Neural crest cell (in vitro differentiated cells): ENCODE measurements at places on chromosomes 1 and 21. TPM values are rescaled to one million over a fixed set of nuclear protein-coding genes. Genes with fewer than 3 reads are reported as not detected.

DNA sequence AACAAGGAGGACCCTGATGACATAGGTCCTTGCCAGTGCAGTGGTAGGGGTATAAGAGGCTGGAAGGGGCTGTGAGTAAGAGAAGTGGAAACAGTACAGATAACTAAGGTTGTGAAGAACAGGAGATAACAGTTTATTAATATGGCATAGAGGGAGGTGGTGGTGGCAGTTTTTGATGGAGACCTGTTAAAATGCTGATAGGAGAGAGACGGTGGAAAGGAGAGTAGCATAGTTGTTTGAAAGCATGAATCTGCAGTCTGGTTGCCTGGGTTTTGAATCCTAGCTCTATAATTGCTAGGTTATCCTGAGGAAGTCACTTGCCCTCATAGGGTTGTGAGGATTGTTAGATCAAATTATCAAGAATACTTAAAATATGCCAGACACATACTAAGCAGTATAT lies 19.4 kb downstream of the LRRC41 start:
- no peak overlapping the region for H3K4me3 ChIP-seq
- H3K27me3 ChIP-seq, result no peaks in the 10 kb centered on the region
- DNase-seq, result no peak
- H3K27ac ChIP-seq, result no peak overlapping the region
- H3K36me3 ChIP-seq, result peaks cover 20% of the 10 kb centered on the region

Gene PTPN7
- not detected in 2 replicates for total RNA-seq

Gene MAPKAPK2
- 77.7 and 78.7 TPM in 2 replicates for total RNA-seq

Gene IVNS1ABP
- total RNA-seq, result 125 and 126 TPM in 2 replicates

DNA sequence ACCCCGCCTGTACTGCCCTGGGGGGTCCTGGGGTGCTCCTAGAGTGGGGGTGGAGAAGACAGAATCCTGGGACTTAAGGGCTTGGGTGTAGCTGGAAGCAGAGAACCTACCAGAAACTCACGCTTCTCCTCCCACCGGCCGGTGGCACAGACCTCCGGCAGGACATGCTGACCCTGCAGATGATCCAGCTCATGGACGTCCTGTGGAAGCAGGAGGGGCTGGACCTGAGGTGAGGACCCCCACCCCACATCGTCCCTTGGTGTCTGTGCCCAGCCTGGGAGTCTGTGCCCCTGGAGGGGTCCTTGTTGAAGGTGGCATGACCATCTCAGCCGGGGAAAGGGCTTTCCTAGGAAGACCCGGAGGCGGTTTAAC lies 70.8 kb downstream of the PIK3CD start:
- no peak for DNase-seq
- no peaks in the 10 kb centered on the region for H3K27me3 ChIP-seq
- H3K27ac ChIP-seq, result no peak overlapping the region
- peaks cover 2% of the 10 kb centered on the region for H3K36me3 ChIP-seq
- no peak overlapping the region for H3K4me3 ChIP-seq
- H3K4me1 ChIP-seq, result peaks cover 11% of the 10 kb centered on the region

DNA sequence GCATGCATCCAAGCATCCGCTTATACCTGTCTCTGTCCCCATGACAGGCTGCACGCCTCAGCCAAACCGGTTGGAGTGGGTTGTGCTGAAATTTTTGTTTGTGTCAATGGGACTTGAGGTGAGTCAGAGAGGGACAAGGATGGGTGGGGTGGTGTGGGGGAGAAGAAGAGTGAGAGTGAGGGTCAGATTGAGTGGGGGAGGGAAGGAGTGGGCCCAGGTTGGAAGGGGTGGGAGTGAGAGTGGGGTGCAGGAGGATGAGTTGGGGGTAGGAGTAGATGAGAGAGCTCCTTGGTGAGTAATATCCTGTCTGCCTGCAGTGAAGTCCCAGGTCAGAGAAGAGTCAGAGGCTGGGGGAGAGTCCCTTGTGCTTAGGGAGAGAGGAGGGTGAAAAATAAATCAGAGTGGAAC lies 3.3 kb upstream of the NECTIN4 start:
- H3K4me3 ChIP-seq, result no peak overlapping the region
- no peak overlapping the region for H3K27ac ChIP-seq
- H3K36me3 ChIP-seq, result no peaks in the 10 kb centered on the region
- no peak for DNase-seq
- H3K27me3 ChIP-seq, result peaks cover 9% of the 10 kb centered on the region

- no peaks in the 10 kb centered on the region for H3K27me3 ChIP-seq
- H3K4me3 ChIP-seq, result no peak overlapping the region
- DNase-seq, result peak; percentile 57
- peaks cover 4% of the 10 kb centered on the region for H3K4me1 ChIP-seq
- no peak overlapping the region for H3K27ac ChIP-seq
Measured at GRCh38 chr1:62082456-62083363, 111.9 kb upstream of the L1TD1 start.

- peaks cover 49% of the 10 kb centered on the region for H3K4me1 ChIP-seq
- H3K4me3 ChIP-seq, result no peak overlapping the region
- no peak for DNase-seq
- no peaks in the 10 kb centered on the region for H3K36me3 ChIP-seq
- peak overlapping the region; percentile 76 for H3K27ac ChIP-seq
Measured at GRCh38 chr1:81325397-81325796, 475.3 kb upstream of the ADGRL2 start.

GRCh38 chr21:42705346-42705745 lies 51.9 kb downstream of the PDE9A start:
- H3K27me3 ChIP-seq, result no peaks in the 10 kb centered on the region
- no peak for DNase-seq
- H3K4me1 ChIP-seq, result peaks cover 42% of the 10 kb centered on the region
- H3K27ac ChIP-seq, result peak overlapping the region; percentile 5
- peaks cover 36% of the 10 kb centered on the region for H3K36me3 ChIP-seq

Gene SLC1A7
- total RNA-seq, result not detected in 2 replicates

Gene TMEM200B
- 3.7 and 3.8 TPM in 2 replicates for total RNA-seq

- no peaks in the 10 kb centered on the region for H3K27me3 ChIP-seq
- no peaks in the 10 kb centered on the region for H3K36me3 ChIP-seq
- no peak overlapping the region for H3K4me3 ChIP-seq
- DNase-seq, result no peak
- no peak overlapping the region for H3K27ac ChIP-seq
Measured at GRCh38 chr21:21921410-21922232, 923.4 kb downstream of the NCAM2 start.

Gene FMO1
- not detected in 2 replicates for total RNA-seq

- DNase-seq, result no peak
- H3K27me3 ChIP-seq, result peaks cover 36% of the 10 kb centered on the region
- H3K36me3 ChIP-seq, result no peaks in the 10 kb centered on the region
- no peak overlapping the region for H3K27ac ChIP-seq
Measured at GRCh38 chr1:160935527-160936258, 18.9 kb downstream of the ITLN2 start.

- H3K4me1 ChIP-seq, result peaks cover 34% of the 10 kb centered on the region
- DNase-seq, result no peak
- no peak overlapping the region for H3K27ac ChIP-seq
Measured at GRCh38 chr1:50658459-50659076, 235.3 kb upstream of the DMRTA2 start.

- no peak overlapping the region for H3K4me3 ChIP-seq
- no peaks in the 10 kb centered on the region for H3K36me3 ChIP-seq
- H3K4me1 ChIP-seq, result peaks cover 8% of the 10 kb centered on the region
- H3K27me3 ChIP-seq, result peaks cover 9% of the 10 kb centered on the region
- peak overlapping the region; percentile 59 for H3K27ac ChIP-seq
Measured at GRCh38 chr1:201295346-201295745, 12.0 kb downstream of the PKP1 start.

Gene SLC9C2
- total RNA-seq, result 0.12 TPM in 1 of 2 replicates, not detected in the other

- DNase-seq, result no peak
- H3K27me3 ChIP-seq, result peaks cover 31% of the 10 kb centered on the region
- H3K27ac ChIP-seq, result peak overlapping the region; percentile 12
- H3K36me3 ChIP-seq, result no peaks in the 10 kb centered on the region
Measured at GRCh38 chr1:203381151-203381751, 30.3 kb upstream of the FMOD start.

DNA sequence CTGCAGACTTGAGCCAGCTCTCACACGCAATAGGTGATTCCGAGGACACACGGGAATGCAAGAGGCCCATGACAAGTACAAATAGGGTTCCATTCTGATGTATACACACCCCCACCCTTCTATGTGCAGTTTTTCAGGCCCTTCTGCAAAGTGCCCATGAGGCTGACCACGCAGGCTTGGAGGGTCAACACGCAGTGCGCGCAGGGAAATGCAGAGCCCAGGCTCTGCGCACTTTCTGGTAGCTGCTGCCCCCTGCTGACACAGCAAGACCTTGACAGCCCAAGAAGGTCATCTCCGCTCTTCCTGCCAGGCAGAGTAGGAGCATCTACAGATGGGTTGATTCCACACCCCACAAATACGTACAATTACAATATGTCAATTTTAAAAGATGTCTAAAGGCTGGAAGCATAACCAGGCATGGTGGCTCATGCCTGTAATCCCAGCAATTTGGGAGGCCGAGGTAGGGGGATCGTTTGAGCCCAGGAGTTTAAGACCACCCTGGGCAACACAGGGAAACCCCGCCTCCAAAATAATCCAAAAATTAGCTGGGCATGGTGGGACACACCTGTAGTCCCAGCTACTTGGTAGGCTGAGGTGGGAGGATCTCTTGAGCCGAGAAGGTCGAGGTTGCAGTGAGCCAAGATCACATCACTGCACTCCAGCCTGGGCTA lies 18.5 kb downstream of the SH3BP5L start:
- no peaks in the 10 kb centered on the region for H3K4me1 ChIP-seq
- H3K27ac ChIP-seq, result no peak overlapping the region

Gene WNT3A
- total RNA-seq, result not detected in 2 replicates

- no peak overlapping the region for H3K27ac ChIP-seq
- no peaks in the 10 kb centered on the region for H3K27me3 ChIP-seq
- H3K36me3 ChIP-seq, result peaks cover 4% of the 10 kb centered on the region
- no peak overlapping the region for H3K4me3 ChIP-seq
- peaks cover 26% of the 10 kb centered on the region for H3K4me1 ChIP-seq
Measured at GRCh38 chr1:62682531-62682930, 5.7 kb downstream of the DOCK7 start.

Gene C8A
- not detected in 2 replicates for total RNA-seq

GRCh38 chr1:117001254-117001927 lies at the start of gene CD101:
CD101 (plus strand) TSS chr1:117001760; CDS start chr1:117001818, 58 bp downstream.
- H3K4me3 ChIP-seq, result no peak within 1 kb of the TSS
- no peak within 1 kb of the TSS for H3K27ac ChIP-seq
- peaks cover 2% of the 10 kb centered on the region for H3K36me3 ChIP-seq

DNA sequence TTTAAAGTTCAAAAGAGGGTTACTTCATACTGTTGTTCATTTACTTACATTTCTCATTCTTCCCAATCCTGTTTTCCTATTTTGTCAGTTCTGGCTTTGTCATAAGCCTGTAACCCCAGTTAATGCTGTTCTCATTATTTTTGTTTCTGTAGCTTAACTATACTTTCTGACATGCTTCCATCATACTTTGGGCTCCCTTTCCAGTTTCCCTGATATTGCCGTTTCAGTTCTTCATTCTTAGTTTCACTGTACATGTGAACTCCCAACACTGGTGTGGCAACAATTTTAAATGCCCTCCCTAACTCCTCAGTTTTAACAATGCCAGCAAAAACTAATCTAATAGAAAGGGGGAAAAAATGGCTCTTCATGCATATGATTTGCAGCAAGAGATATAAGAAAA lies 456.7 kb downstream of the LMO4 start:
- H3K36me3 ChIP-seq, result no peaks in the 10 kb centered on the region
- no peak for DNase-seq
- no peak overlapping the region for H3K27ac ChIP-seq
- H3K4me3 ChIP-seq, result no peak overlapping the region

- H3K27ac ChIP-seq, result no peak overlapping the region
- H3K4me1 ChIP-seq, result peaks cover 20% of the 10 kb centered on the region
- no peak for DNase-seq
- peaks cover 7% of the 10 kb centered on the region for H3K36me3 ChIP-seq
- no peaks in the 10 kb centered on the region for H3K27me3 ChIP-seq
Measured at GRCh38 chr1:31432592-31433395, 19.8 kb downstream of the SERINC2 start.

Gene MPZ
- 50.2 and 51.3 TPM in 2 replicates for total RNA-seq
